ENCODE measurements at places on chromosomes 13 and 19.

GRCh38 chr13:21889651-21890050, 218.8 kb downstream of the FGF9 start:
- no peak for DNase-seq

DNA sequence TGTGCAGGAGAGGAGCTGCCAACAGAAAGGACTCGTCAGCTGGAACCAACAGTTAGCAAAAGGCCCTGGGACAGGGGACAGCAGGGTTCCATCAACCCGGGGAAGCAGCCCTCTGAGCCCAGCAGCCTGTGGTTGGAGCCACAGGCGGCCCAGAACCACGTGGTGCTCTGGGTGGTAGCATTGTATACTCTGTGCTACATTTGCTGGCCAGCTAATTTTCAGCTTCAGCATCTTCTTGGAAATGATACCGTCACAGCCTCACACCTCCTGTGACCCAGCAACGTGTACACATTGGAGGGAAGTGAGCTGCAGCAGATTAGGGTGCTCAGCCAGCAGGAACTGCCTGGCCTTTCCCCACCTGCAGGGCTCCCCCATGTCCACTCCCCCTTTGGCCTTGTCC, 13.1 kb upstream of the MTIF3 start:
- DNase-seq, result no peak

DNA sequence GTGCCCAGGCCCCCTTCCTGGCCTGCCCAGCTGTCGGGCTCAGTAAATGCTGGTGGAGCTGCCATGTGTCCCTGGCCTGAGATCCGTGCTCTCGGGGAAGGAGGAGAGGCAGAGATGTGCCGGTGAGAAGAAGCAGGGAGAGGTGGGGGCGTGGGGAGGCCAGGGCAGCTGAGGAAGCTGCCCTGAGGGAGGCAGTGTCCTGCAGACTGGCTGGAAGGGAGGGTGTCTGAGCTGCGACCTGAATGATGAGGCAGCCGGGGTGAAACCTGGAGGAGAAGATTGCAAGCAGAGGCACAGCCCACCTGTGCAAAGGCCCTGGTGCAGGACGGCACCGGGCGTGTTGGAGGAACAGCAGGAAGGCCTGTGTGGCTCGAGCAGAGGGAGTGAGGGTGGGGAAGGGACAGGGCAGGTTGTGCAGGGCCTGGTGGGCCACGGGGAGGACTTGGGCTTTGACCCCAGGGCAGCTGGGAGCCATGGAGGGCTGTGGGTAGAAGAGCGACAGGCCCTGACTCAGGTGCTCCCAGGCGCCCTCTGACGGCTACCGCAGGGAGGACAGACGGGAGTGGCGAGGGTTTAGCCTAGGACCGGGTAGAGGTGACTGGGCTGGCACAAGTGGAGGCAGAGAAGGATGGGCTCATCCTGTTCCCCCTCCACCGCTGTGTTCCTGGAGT, 14.0 kb upstream of the CELF5 start:
- DNase-seq, result no peak

DNA sequence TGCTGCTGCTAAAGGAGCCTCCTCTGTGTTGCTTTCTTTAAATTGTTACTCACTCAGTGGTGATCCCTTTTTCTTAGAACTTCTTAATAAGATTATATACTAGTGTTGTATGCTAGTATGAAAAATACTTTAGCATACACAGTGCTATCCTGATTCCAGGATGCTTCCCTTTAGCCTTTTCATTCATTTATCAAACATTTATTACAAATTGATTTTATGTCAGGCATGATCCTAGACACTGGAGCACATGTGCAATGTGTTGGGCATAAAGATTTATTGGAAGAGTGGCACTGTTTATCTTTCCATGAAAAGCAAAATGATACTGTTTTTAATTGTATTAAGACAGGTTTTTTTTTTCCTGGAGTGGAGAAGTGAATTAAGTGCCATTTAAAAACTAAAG, 249.6 kb downstream of the GPC5 start:
- no peak for DNase-seq

DNA sequence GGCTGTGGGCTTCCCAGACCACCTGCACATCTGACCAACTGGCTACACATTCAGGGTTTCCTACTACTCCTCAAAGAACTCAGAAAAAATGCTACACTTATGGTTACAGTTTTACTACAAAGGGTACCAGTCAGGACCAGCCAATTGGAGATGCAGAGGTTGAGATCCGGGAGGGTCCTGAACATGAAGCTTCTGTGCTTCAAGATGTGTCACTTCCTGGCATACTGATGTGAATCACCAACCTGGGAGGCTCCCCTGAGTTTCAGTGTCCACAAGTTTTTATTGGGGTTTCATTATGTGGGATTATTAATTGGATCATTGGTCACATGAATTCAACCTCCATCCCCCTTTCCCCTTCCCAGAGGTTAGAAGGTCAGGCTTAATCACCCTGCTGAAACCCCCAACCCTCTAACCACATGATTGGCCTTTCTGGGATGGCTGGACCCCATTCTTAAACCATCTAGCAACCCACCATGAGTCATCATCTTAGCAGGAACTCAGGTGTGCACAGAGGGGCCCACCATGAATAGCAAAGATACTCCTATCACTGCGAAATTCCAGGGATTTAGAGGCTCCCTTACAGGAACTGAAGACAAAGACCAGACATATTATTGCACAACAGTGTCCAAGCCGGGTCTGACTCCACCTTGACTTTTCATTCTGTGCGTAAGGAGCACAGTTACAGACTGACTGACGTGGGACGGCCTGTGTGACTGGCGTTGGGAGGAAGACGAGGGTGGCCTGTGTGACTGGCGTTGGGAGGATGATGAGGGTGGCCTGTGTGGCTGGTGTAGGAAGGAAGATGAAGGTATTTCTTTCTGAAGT, 90.7 kb downstream of the ATP8A2 start:
- DNase-seq, result no peak

- no peak for DNase-seq
Measured at GRCh38 chr19:35363711-35364425, 5.6 kb downstream of the FFAR3 start.

- no peak for DNase-seq
Measured at GRCh38 chr13:114100446-114101357, 31.7 kb downstream of the RASA3 start.

GRCh38 chr19:52602941-52603340, 32.9 kb downstream of the ZNF701 start:
- no peak for DNase-seq

GRCh38 chr19:2286402-2287140, 4.6 kb upstream of the PEAK3 start:
- no peak for DNase-seq

GRCh38 chr19:49470615-49470978, 3.4 kb upstream of the FLT3LG start:
- no peak for DNase-seq

- DNase-seq, result peak; percentile 74
Measured at GRCh38 chr19:3684054-3684816, 16.0 kb downstream of the PIP5K1C start.

- no peak for DNase-seq
Measured at GRCh38 chr19:8473648-8474476, 28.6 kb downstream of the PRAM1 start.

GRCh38 chr13:94673851-94674250, 38.5 kb downstream of the SOX21 start:
- no peak for DNase-seq

GRCh38 chr13:30222254-30222653, 85.1 kb downstream of the KATNAL1 start:
- DNase-seq, result no peak

DNA sequence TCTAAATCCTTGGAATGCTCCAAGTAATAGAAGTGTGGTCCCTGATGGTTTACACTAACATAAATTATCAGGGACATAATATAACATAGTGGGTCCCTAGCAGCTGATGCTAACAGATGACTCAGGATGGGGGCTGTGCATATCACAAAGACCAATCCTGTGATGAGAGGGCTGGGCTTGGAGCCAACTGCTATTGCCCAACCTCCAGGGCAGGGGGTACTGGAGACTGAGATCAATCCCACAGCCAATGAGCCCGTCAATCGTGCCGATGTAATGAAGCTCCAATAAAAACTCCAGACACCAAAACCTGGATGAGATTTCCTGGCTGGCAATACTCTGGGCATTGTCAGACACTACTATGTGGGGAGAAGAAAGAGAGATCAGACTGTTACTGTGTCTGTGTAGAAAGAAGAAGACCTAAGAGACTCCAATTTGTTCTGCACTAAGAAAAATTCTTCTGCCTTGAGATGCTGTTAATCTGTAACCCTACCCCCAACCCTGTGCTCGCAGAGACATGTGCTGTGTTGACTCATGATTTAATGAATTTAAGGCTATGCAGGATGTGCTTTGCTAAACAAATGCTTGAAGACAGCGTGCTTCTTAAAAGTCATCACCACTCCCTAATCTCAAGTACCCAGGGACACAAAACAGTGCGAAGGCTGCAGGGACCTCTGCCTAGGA, 33.4 kb downstream of the ABCC4 start:
- peak; percentile 77 for DNase-seq

DNA sequence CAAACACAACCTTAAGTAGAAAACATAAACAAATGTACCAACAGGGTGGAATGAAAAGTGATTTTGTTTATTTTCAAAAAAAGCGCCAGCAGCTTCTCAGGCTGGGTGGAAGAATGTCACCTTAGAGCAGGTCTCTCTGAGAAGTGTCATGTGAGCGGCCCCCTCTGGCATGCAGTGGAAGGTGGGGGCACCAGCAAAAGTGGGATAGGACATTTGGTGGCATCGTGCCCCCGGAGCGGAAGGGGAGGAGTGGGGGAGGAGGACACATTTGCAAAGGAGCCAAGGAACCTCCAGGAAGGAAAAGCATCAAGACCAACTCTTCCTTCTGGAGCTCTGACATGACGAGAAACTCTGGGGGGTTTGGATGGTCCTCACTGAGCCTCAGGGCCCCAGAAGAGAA, 635.3 kb downstream of the UQCRFS1 start:
- DNase-seq, result no peak

GRCh38 chr13:102940143-102940542, 94.3 kb downstream of the ERCC5 start:
- no peak for DNase-seq

- DNase-seq, result no peak
Measured at GRCh38 chr19:35337097-35337983, 8.4 kb downstream of the CD22 start.

DNA sequence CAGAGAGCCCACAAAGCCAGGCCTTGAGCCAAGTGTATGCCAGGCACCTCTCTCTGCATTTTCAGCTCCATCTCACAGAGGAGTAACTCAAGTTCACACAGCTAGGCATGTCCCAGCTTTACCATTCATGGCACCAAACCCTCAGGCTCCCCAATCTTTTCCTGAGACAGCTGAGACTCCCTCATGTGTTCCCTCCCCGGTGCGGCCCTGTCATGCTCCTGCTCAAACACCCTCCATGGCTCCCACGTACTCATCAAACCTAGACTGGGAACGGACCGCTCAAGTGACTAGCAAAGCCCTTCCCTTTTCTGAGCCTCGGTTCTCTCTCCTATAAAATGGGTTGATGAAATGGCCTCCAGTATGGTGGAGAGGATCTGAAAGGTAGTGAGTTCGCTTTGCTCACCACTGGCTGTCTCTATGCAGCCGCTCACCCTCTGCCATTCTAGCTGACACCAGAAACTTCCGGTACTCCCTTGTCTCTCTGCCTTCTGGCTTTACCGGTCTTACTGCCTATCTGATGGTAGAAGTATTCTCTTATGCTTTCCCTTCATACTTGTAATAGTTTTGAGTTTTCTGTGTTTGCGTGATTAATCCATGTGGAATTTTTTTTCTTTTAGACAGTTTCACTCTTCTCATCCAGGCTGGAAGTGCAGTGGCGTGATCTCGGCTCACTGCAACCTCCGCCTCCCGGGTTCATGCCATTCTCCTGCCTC, 7.8 kb upstream of the SLC44A2 start:
- no peak for DNase-seq

DNA sequence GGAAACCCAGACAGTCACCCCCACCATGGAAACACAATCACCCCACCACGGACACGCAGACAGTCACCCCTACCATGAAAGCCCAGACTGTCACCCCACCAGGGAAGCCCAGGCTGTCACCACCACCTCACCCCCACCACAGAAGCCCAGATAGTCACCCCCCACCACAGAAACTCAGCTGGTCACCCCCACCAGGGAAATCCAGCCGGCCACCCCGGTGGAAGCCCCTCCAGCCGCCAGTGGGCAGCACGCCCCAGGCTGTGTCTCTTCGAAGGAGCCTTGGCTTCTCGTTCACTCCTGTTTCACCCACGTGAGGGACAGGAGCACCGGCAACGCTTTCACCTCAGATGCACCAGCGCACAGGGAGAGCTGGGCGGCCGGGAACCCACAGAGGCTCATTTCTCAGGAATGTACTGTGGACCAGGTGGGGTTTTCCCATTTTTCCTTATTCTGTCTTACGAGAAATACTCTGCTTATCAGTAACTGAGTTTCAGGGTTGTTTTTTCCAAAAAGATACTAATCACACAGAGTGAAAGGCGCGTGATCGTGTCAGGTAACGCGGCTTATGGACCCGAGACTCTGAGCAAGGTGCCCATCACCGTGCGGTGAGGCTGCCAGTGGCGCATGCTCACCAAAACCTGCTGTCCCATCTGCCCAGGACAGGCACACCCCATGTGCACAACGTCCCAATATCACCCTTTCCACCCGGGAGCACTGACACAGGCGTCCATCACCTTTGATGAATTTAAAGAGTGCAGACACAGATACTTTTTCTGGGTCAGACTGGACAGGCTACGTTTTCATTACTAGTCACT, 28.0 kb downstream of the CARS2 start:
- no peak for DNase-seq

DNA sequence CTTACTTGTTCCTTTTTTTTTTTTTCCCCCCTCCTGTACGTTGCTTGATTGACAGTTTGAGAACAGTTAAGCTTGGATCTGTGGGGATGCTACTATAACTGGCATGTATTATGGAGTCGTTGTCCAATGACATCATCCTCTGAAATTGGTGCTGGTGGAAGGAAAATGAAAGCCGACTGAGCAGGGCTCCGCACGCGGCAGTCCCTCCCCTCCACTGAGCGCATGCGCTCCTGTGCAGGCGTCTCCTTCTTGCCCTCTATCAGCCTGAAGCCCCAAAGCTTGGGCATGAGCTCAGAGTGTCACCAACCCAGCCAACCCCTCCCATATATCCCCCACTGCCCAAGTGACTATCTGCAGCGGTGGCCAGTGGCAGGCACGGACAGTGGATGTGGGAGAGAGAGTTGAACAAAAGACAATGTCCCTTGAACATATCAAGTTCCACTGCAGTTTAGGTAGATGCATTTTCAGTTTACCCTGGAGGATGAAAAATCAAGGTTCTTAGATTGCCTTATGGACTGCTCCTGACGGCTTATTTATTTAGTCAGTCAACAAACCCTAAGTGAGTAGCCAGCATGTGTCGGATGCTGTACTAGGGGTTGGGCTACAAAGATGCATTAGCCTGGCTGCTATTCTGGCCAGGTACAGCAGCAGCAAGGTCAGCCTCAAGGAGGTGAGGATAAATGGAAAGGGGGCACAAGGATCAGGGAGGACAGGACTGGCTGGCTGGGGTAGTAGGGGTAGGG, 20.8 kb downstream of the MBNL2 start:
- no peak for DNase-seq

DNA sequence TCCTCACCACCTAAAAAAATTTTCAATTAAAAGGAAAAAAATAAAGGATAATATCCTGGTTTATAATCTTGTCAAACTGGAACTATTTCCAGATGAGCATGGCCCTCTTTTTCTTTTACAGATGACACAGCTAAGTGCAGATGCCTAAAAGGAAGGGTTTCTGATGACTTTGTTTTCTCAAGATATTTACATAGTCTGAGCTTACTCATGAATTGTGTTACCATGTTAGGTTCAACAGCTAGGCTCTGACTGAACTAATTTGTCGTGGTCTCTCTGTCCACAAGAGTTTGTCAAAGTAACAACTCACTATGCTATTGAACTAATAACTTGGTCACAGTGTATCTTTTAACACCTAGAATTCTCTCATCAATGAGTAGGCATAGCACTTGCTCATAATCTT, 780.8 kb downstream of the GPC5 start:
- DNase-seq, result no peak
